ENCODE measurements at places on chromosomes 16 and 17. TPM values are rescaled to one million over a fixed set of nuclear protein-coding genes. Genes with fewer than 3 reads are reported as not detected.
A peak's percentile ranks its signal among the peaks of the same experiment; 100 is the strongest.

KCNG4 gene
- total RNA-seq, result not detected

UMOD gene
- total RNA-seq, result not detected

TNFRSF17 gene
- total RNA-seq, result not detected

SPATA22 gene
- 0.37 TPM for total RNA-seq

IRX5 gene
- 0.74 TPM for total RNA-seq

NOXO1 gene
- total RNA-seq, result 1.8 TPM

- H3K27ac ChIP-seq, result peak overlapping the region; percentile 24
- no peaks in the 10 kb centered on the region for H3K27me3 ChIP-seq
- H3K4me3 ChIP-seq, result no peak overlapping the region
- H3K4me1 ChIP-seq, result peaks cover 15% of the 10 kb centered on the region
- H3K36me3 ChIP-seq, result peaks cover 64% of the 10 kb centered on the region
Measured at GRCh38 chr17:80352216-80352895, 62.6 kb upstream of the ENDOV start.

DNA sequence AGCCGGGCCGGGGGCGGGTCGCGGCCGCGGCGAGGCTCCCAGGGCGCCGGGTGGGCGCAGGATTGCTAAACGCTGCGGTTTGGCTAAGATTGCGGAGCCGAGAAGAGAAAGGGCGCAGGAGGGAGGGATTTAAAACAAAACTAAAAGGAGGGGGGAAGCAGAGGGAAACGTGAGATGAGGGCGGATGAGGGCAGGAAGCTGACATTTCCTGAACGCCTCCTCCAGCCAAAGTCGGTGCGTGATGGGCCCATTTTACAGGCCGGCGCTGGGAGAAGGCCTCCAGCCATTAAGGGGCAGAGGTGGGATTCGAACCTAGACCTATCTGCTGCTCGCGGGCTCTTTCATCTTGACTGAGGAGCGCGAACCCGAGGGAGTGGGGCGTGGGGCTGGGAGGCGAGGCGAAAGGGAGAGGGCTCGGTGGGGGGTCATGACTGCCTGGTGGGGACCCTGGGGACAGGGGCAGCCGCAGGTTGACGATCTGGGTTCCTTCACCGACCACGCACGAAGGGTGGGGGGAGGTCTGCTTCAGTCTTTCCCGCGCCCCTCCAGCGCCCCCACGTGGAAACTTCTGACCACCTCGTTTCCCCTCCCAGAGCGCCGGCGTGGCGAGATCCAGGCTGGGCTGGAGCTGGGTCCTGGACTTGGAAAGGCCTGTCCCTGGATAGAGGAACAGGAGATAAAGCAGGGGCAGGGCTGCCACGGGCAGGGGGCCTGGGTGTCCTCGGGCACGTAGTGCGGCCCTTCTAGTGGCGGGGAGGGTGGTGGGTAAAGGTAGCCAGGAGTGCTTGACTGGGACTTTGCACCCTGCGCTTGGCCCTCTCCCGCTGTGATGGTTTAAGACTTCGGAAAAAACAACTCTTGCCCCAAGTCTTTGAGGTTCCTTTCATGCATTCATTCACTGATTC, 3.8 kb upstream of the TAC4 start:
- peak overlapping the region; percentile 84 for H3K4me3 ChIP-seq
- peak overlapping the region; percentile 30 for H3K27ac ChIP-seq
- no peaks in the 10 kb centered on the region for H3K36me3 ChIP-seq

DNA sequence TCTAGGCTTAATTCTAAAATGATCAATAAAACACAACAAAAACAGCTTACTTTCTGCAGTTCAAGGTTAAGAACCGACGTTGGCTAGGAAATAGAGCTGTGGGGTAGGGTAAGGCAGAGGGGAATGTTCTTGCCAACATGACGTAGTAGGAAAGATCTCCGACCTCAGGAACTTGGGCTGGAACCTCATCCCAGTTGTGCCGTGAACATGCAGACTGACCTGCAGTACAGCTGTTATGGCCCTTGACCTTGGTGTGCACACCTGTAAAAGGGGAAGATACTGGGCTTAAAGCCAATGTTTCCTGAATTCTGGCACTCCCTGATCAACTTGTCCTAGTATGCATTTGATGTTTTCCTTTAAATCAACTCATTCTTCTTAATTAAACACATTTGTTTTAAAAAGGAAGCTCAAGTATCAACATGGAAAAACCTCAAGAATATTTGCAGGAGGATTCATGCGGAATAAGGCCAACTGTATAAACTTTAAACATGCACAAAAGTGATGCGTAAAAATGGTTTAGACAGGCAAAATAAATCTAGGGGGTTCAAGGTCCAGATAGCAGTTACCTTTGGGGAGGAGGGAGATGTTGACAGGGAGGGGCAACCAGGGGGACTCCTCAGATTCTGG, 14.2 kb upstream of the SLC6A2 start:
- H3K27ac ChIP-seq, result no peak overlapping the region
- peaks cover 14% of the 10 kb centered on the region for H3K27me3 ChIP-seq
- H3K4me1 ChIP-seq, result no peaks in the 10 kb centered on the region
- H3K36me3 ChIP-seq, result no peaks in the 10 kb centered on the region

DNA sequence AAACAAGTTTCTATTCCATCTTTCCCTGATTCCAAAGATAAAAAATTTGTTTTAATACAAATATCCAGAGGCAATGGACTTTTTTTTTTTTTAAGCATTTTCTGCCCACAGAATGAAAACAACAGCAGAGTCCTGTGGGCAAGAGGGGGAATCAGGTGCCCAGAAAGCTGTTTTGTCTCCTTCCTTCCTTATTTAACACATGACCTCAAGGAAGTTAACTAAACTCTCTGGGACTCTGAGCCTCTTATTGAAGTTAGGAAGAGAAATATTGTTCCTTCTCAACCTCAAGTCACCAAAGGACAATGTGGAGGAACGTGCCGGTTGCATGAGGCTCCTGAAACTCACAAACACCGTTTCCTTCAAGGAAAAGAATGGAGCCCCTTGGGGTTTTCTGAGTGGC, 34.9 kb downstream of the LITAF start:
- no peaks in the 10 kb centered on the region for H3K27me3 ChIP-seq
- H3K4me1 ChIP-seq, result peaks cover 2% of the 10 kb centered on the region
- DNase-seq, result no peak
- H3K4me3 ChIP-seq, result no peak overlapping the region
- H3K27ac ChIP-seq, result no peak overlapping the region

DNA sequence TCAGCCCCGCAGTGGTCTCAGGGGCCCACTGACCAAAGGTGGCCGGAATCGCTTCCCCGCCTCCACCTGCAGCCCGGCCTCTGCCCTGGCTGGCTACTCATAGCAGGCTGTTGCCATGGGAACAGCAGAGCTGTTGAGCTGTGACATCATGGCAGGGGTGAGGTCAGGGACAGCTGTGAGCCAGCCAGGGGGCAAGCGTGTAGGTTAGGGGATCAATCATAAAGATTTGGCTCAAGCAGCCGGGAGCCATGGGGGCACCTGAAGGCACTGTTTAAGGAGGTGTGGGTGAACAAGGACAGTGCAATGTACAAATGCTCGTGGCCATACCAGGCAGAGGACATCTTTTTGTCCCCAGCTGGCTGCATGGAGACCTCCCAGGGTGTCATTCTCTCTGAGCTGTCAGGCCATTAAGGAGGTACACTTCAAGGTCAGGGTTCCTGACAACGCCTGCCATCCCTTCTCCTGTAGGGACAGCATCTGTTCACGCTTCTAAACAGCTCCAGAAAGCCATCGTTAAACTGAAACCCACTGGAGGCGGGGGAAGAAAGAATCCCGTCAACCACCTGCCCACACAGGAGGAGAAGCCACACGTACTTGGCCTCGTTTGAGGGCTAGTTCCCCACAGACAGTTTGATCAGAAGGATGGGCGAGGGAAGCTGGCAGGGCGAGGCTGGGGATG, at the start of gene CEP295NL:
Gene CEP295NL (minus strand): TSS at position 101 of the 679 bp plus-strand sequence. CDS start 1,373 bp downstream, outside the sequence.
- H3K4me1 ChIP-seq, result peaks cover 17% of the 10 kb centered on the region
- peak; percentile 44 for DNase-seq
- H3K27ac ChIP-seq, result no peak within 1 kb of the TSS
- peak within 1 kb of the TSS; percentile 64 for H3K4me3 ChIP-seq

DNA sequence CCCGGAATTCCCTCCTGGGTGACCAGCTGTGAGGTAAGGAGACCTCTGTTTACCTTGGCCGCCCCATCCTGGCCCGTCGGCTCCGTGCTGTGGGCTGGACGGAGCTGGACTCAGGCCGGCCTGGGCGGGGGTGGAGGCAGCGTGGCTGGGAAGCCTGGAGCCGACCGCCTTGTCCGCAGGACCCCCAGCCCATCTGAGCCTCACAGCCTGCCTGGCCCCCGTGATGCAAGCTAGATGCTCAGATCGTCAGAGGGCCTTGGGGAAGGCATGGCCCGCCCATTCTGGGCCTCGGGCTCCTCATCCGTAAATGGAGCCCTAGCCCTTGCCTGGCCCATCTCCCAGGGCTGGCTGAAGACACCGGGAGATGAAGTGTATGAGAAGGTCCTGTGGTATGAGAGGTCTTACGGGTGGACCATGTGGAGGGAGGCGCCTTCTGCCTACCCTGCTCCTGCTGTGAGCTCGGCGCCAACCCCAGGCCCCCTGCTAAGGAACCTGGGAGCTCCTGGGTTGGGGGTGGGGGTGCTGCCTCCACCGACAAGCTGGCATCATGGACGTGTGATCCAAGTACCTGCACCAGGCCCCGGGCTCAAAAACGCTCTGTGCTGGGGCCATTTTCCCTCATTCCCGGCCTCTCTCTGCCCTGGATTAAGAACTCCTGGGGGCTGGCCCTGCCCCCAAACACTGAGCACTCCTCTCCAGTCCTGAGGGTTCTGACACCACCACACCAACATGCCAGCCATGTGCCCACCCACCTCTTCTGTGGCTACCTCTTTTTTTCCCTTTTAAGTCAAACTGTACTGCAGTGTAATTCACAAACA, 5.4 kb upstream of the P2RX1 start:
- no peak overlapping the region for H3K4me3 ChIP-seq
- no peaks in the 10 kb centered on the region for H3K36me3 ChIP-seq
- no peak overlapping the region for H3K27ac ChIP-seq
- no peaks in the 10 kb centered on the region for H3K4me1 ChIP-seq
- no peak for DNase-seq

DNA sequence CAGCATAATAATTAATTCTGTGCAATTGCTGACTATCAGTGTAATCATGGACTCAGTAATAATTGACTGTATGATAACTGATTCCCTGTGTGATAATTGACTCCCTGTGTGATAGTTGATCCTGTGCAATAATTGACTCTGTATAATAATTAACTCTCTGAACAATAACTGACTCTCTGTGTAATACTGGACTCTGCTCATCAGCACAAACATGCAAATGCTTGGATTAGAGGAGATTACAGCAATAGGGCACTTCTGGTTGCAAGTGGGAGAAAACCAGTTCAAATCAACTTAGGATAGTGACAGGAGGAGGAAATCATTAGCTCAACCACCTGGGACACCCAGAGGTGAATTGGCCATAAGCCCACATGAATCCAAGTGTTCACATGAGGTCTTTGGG, 582.1 kb downstream of the RBFOX1 start:
- no peak overlapping the region for H3K27ac ChIP-seq
- no peaks in the 10 kb centered on the region for H3K4me1 ChIP-seq
- no peak for DNase-seq
- no peaks in the 10 kb centered on the region for H3K36me3 ChIP-seq
- H3K27me3 ChIP-seq, result no peaks in the 10 kb centered on the region
- H3K4me3 ChIP-seq, result no peak overlapping the region

- peak overlapping the region; percentile 88 for H3K4me3 ChIP-seq
- peaks cover 3% of the 10 kb centered on the region for H3K36me3 ChIP-seq
- peak overlapping the region; percentile 88 for H3K27ac ChIP-seq
- peak; percentile 63 for DNase-seq
- H3K27me3 ChIP-seq, result no peaks in the 10 kb centered on the region
Measured at GRCh38 chr17:78781104-78781892, 775 bp downstream of the CYTH1 start.

DNA sequence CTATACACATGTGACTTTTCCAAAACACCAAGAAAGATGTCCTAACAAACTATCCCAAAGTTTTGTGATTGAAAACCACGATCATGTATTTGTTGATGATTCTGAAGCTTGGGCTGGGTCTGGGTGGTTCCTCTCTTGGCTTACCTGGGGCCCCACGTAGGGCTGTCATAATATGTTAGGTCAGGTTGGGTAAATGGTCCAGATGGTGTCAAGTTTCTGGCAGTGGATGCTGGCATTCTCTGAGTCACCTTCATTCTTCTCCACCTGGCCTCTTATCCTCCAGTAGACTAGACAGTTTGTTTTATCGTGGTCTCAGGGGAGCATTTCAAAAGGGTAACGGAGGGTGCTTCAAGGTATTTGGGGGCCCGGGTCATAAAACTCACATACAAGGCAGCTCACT, 39.4 kb downstream of the SYCE1L start:
- DNase-seq, result no peak
- H3K36me3 ChIP-seq, result no peaks in the 10 kb centered on the region
- no peak overlapping the region for H3K27ac ChIP-seq
- no peak overlapping the region for H3K4me3 ChIP-seq
- peaks cover 6% of the 10 kb centered on the region for H3K4me1 ChIP-seq

GRCh38 chr17:28842282-28843012, at the start of gene FAM222B:
TSS of gene FAM222B (minus strand) at chr17:28842790. CDS start at chr17:28766667, 76,123 bp downstream.
- H3K4me3 ChIP-seq, result peak within 1 kb of the TSS; percentile 93
- H3K27ac ChIP-seq, result peak within 1 kb of the TSS; percentile 95
- peaks cover 25% of the 10 kb centered on the region for H3K4me1 ChIP-seq
- peak; percentile 93 for DNase-seq
- peaks cover 3% of the 10 kb centered on the region for H3K36me3 ChIP-seq

DNA sequence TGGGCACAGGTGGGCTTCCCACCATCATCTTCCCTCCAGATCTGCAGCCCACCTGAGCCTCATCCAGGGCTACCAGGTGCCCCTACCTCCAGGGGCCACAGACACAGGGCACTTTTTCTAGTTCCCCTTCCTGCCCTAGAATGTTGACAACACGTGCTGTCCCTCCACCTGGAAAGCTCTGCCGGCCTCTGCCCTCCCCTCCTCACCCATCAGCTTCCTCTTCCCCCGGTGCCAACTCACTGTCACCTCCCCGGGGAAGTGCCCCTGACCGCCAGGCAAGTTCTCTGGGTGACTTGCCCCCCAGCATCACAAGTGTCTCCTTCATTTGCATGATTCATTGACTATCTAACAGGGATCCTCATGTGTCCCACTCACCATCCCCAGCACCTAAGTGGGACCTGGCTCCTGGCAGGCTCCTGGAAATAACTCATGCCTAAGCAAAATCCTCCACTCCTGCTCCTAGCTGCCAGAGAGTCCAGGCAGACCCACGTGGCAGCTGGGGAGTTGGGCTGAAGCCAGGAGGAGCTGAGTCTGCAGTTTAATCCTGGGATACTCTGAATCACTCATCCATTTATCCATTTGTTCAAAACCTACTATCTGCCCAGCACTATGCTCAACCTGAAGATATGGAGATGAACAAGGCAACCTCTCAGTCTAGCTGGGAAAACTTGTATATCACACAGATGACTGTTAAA, 304.4 kb downstream of the FOXL1 start:
- peaks cover 32% of the 10 kb centered on the region for H3K27me3 ChIP-seq
- H3K4me3 ChIP-seq, result no peak overlapping the region
- DNase-seq, result no peak
- H3K27ac ChIP-seq, result no peak overlapping the region
- H3K4me1 ChIP-seq, result no peaks in the 10 kb centered on the region

- peak overlapping the region; percentile 83 for H3K4me3 ChIP-seq
- H3K4me1 ChIP-seq, result peaks cover 50% of the 10 kb centered on the region
- peak overlapping the region; percentile 69 for H3K27ac ChIP-seq
Measured at GRCh38 chr16:4111748-4112696, 4.2 kb downstream of the ADCY9 start.

- DNase-seq, result no peak
- H3K36me3 ChIP-seq, result peaks cover 17% of the 10 kb centered on the region
- H3K27me3 ChIP-seq, result no peaks in the 10 kb centered on the region
Measured at GRCh38 chr17:38892620-38893019, 22.8 kb downstream of the LASP1 start.

Measured in activated T-cell treated with anti-CD3 and anti-CD28 coated beads, Interleukin-2, amount 50 U/mL, for 72 hours (primary cell).